GM03348 (cell line): ENCODE measurements at places on chromosomes 12 and 14.

DNA sequence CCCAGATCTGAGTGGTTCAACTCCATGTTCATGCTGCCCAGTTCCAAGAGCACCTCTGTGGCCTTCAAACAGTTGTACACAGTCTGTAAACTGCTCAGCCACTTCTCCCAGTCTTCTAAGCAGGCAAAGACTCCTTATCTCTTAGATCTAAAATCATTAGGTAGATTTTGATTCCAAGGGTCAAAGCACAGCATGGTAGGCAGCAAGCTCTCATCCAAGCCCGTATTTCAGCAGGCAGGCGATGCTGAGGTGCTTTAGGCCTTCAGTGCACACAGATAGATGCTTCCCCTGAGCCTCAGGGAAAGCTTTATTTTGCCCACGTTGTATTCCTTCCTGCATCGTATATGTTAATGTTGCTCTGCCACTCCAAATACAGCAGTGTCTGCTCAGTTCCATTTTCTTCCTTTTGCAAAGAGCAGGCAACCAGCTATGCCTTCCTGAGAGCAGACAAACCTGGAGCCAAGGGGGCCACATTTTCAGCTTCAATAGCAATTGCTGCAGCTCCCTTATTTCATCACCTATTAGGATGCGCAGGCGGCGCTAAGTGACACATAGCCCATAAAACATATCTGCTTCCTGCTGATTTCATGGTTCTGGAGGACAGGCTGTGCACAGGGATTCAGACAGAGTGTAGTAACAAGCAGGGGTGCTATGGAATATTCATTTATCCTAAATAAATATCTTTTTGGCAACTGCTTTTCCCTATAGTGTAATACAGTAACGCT is 67.5 kb downstream of the ETV6 start:
- no peak for DNase-seq

DNA sequence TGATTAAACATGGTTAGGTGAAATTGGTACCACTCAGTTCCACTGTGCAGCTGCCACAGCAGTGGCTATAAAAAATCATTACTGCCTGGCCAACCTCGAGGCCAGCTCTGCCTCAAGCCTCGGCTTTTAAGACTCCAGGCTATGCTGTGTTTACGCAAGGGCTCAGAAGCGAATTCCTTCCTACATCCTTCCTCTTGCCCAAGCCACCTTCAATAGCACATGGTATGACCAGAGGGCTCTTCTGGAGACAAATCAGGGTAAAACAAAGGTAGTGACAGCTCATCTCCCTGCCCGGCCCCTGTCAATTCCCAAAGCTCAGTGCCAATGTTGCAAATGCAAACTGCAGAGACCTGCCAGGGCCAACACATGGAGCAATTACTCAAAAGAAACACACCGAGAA is 31.9 kb downstream of the NUAK1 start:
- peak; percentile 46 for DNase-seq

- peak; percentile 49 for DNase-seq
These were observed 17.1 kb upstream of the HIGD1C start for GRCh38 chr12:50934981-50935807.

DNA sequence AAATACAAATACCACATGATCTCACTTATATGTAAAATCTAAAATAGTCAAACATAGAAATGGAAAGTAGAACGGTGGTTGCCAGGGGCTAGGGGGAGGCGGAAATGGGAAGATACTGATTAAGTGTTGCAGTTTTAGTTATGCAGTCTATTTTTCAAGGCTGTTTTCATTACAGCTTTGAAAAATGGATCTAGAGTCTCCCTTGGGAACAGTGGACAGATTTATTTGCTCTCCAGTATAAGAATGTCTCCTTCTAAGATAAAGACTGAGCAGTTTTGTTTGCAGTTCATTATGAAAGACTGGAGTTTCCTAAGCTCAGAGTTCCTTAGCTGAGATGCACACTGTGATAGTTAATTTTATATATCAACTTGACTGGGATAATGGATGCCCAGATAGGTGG is 202.5 kb downstream of the KLHL28 start:
- DNase-seq: no peak

DNA sequence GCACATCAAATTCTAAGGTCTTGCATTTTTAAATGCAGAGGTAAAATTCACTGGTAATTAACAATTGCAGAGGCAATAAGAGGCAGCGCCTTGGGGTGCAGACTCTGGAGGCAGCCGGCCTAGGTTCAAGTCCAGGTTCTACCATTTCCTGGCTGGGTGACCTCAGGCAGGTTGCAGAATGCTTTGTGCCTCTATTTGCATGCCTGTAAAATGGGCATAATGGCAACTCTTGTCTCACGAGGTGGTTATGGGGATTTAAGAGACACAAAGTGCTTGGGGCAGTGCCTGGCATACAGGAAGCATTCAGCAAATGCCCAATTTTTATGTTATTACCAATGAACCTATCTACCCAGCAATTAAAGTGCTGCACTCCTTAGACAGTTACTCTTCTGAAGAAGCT is 180.0 kb upstream of the LHX5 start:
- DNase-seq: no peak

GRCh38 chr14:58822856-58823255 is 185.1 kb downstream of the DACT1 start:
- no peak for DNase-seq

DNA sequence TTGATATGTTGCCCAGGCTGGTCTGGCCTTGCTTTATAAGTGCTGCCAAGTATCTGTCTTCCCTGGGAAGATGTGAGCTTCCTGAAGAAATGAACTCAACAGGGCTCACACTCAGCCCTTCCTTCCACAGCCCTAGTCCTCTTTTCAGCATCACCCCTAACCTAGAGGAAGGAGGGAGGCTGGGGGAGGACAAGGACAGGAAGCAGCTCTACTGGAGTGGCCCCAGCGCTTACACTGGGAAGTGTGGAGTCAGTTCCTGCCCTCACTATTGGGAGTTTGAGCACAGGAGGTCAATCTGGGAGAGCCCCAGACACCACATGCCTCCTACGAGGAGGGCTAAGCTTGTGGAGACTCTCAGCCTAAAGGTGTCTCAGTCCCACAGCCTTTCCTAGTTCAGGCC is 16.8 kb downstream of the GALNT6 start:
- DNase-seq: no peak

- no peak for DNase-seq
These were observed 55.3 kb downstream of the RIN3 start for GRCh38 chr14:92568621-92569479.

DNA sequence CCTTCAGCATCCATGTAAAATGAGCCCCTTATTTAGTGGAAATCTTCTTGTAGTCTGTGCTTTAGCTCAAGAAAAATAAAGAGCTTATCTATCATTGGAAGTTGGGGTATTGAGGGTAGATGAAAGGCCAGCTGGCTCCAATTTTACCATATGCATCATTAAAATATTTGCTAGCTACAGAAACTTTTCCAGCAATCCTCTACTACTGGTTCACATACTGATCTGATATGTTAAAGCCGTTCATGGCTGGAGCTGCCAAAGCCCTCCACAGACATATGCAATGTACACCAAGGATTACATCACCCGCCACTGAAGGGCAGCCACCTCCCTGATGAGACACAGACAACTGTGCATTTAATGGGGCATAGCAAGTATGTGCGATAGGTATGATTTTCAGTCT is 1205.3 kb downstream of the GALC start:
- DNase-seq: peak; percentile 6

DNA sequence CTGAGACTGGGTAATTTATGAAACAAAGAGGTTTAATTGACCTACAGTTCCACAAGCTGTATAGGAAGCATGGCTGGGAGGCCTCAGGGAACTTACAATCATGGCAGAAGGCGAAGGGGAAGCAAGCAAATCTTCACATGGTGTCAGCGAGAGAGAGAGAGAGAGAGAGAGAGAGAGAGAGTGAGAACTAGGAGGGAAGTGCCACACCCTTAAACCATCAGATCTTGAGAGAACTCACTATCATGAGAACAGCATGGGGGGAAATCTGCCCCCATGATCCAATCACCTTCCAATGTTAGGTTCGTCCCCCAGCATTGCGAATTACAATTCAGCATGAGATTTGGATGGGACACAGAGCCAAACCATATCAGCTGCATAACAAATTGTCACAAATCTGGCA is 96.7 kb downstream of the CHST11 start:
- DNase-seq: no peak

DNA sequence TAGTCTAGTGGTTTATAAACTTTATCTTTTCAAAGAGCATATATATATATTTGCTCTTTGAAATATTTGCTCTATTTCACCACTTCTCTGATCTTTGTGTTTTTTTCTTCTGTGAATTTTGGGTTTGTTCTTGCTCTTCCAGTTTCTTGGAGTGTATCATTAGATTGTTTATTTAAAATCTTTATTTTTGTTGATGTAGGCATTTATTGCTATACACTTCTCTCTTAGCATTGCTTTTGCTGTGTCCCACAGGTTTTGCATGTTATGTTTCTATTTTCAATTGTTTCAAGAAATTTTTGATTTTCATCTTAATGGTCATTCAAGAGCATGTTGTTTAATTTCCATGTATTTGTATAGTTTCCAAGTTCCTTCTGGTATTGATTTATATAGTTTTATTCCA is 69.1 kb downstream of the BRMS1L start:
- no peak for DNase-seq

GRCh38 chr12:53070877-53071492 is 8.2 kb downstream of the SPRYD3 start:
- no peak for DNase-seq

DNA sequence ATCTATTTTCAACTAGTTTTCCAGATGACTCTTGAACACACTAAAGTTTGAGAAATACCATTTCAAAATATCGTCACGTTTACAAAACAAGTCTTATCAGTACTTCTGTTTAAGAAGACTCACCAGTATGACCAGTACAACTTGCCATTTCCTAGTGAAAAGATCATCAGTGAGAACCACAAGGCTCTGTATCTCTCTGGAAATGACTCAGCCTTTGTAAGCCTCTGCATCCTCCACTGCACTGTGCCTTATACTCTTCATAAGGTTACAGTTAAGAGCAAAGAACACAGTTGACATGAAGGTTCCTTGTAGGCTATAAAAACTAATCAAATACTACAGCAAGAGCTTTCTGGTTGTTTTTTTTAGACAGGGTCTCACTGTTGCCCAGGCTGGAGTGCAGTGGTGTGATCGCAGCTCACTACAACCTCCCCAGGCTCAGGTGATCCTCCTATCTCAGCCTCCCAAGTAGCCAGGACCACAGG is 5.7 kb upstream of the VTI1B start:
- peak; percentile 73 for DNase-seq

DNA sequence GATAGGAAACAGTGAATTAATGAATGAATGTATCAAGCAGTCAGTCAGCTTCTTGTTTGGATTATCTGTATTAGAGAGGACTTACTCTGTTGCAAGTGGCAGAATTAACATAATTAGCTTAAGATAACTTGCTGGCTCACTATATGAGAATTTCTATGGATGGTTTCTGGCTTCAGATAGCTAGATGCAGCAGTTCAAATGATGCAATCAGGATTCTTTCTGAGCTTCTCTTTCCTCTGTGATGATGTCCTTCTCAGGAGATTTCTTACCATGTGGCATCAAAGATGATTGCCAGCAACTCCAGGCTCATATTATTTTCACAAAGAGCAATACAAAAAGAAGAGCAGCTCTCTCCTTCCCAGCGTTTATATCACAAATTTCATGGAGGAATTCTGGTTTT is 30.7 kb downstream of the FRMD6 start:
- peak; percentile 33 for DNase-seq

- DNase-seq: peak; percentile 50
These were observed 45.8 kb downstream of the CCER1 start for GRCh38 chr12:90909069-90909770.

DNA sequence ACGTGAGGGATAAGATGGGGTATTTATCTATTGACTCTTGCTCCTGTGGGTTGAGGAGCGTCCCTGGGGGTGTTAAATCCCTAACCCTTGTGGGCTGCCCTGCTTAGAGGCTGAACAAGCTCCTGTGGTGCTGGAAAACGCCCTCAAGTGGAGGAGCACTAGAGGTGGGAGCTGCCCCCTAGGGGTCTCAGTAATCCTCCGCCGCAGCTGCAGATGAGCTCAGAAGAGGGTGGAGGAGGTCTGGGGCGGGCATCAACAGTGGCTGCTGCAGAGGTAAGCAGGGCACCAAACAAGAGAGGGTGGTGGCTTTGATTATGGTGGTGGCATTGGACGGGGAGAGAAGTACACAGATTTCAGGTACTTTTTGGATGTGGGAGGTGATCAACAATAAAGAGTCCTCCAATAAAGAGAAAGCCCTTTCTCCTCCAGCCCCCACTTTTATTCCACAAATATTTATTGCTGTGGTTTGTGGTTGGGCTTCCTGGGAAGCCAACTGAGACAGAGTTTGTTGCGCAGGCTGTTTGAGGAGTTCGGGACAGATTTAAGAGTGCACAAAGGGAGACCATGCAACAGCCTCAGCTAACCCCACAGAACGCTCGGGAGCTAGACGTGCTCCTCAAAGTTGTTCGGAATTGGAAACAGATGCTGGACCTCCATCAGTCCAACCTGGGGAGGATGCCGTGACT is 179.9 kb downstream of the ADCK1 start:
- peak; percentile 42 for DNase-seq

DNA sequence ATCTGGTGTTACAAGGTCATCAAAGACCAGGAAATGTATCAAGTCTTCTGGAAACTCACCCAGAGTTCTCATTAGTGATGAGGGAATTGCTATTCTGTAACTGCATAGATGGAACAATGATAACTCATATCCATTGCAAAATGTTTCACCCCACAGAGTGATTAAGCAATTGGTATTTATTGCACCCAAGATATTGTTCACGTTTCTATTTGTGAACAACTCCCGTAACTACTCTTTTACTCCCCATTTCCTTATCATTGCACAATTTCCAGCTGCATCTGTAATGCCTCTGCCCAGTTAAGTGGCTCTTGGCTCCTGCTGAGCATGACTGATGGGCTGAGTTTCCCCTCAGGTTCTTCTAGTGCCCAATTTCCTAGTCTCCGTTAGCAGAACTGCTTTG is 108.7 kb upstream of the PRICKLE1 start:
- DNase-seq: peak; percentile 24

GRCh38 chr14:103023881-103024473 is 33.4 kb downstream of the CDC42BPB start:
- peak; percentile 67 for DNase-seq

- no peak for DNase-seq
These were observed 33.6 kb downstream of the AACS start for GRCh38 chr12:125098676-125099408.

GRCh38 chr14:81301371-81301770 is 80.6 kb upstream of the GTF2A1 start:
- no peak for DNase-seq

- DNase-seq: peak; percentile 57
These were observed 3.9 kb downstream of the ANKRD33 start for GRCh38 chr12:51891843-51892242.

DNA sequence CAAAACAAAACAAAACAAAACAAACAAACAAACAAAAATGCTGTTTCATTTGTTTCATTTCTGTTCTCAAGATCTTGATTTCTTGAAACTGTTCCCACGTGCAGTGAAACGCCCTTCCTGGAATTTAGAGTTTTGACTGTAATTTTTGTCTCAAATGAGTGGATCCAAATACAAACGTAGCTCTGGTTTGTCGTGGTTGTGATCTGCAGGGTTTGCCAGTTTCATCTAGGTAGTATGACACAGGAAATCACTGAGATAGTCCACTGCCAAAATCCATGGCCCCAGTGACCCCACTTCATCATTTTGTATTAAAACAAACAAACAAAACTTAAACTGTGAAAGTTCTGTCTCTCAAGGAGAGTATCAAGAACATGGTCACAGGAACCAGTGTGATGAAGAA is 838.6 kb downstream of the BCL11B start:
- no peak for DNase-seq

GRCh38 chr12:5026342-5026938 is 17.2 kb upstream of the KCNA5 start:
- DNase-seq: no peak

GRCh38 chr12:31890295-31891285 is 68.6 kb upstream of the RESF1 start:
- no peak for DNase-seq

- DNase-seq: no peak
These were observed 234.4 kb upstream of the CLEC14A start for GRCh38 chr14:38490273-38490672.
